Skin of body (tissue), 3 donors: ENCODE measurements at places on chromosomes 1 and 21.
A peak's percentile ranks its signal among the peaks of the same experiment; 100 is the strongest.

GRCh38 chr1:80582980-80583379 lies 1217.8 kb upstream of the ADGRL2 start:
- no peak for DNase-seq

- no peak for DNase-seq
Observed at GRCh38 chr1:14282707-14283106, 315.8 kb upstream of the KAZN start.

DNA sequence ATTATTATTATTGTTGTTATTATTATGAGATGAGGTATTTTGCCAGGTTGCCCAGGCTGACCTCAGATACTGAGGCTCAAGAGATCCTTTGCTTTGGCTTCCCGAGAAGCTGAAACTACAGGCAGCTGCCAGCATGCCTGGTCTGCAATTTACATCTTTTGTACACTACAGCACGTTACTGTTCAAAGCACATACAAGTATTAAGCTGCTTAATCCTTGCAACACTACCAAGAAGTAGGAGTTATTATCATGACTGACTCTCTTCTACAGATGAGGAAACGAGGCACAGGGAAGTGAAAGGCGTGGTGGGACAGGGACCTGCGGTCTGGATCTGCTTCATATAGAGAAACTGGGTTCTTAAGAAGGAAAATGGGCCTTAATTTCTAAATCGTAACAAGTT lies 11.6 kb downstream of the ERG start:
- DNase-seq: no peak

DNA sequence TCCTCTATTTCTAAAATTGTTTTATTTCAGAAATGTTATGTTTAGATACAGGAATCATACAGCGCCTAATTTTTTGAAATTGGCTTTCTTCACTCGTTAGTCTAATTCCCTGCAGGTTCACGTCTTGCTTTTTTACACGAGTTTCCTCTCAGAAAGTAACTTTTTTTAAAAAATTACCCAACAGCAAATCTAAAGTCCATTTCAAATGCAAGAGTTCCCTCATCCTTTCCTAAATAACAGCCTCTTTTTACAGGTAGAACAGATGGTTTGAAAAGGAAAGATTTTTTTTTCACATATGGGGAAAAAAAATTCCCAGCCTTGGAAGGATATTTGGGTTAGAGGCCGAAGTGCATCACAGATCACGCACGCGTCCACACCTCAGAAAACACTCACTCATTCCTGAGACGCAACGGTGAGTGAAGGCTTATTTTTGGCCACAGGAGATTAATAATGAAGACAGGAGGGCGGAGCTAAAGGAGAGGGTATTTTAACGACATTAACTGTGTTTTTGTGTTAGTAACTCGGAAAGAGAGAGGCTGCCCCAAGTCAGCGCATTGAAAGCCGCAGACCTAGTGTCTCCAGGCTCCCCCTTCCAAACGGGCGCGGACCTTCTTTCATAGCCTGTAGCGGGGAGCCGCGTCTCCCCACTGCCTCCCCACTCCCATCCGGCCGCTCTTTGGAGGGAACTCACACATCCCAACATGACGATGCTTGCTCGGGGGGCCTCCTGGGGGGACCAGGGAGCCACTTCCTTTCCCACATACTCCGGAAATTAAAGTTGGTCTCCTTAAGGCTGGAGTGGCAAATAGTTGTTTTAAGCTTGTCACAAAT lies 969 bp upstream of the RIPK4 start:
- no peak for DNase-seq

DNA sequence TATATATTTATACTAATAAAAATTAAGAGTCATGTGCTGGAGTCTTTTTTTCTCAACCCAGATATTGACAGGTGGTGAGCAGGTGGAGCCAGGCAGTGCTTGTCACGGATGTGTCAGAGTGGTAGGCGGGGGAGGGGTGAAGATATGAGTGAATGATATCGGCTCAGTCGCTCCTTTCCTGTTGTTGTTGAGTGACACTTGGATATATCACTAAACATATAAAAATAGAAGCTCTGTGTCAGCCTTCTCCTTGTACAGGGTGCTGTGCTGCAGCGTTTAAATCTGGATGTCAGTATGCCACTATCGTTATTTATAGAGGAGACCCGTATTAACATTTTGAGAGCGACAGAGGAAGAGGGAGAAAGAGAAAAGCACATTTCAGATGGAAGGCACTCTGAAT lies 339.6 kb downstream of the NUF2 start:
- DNase-seq: no peak

DNA sequence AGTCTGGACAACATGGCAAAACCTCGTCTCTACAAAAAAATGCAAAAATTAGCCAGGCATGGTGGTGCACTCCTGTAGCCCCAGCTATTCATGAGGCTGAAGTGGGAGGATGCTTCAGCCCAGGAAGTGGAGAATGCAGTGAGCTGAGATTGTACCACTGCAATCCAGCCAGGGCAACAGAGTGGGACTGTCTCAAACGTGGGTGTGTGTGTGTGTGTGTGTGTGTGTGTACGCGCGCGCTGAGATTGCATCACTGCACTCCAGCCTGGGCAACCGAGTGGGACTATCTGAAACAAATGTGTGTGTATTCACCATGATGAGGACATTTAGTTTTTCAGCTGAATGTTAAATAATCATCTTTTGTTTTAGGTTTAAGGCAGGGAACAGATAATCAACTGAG lies 21.1 kb downstream of the USP1 start:
- no peak for DNase-seq

- DNase-seq: no peak
Observed at GRCh38 chr21:42581336-42581992, 67.8 kb downstream of the SLC37A1 start.

DNA sequence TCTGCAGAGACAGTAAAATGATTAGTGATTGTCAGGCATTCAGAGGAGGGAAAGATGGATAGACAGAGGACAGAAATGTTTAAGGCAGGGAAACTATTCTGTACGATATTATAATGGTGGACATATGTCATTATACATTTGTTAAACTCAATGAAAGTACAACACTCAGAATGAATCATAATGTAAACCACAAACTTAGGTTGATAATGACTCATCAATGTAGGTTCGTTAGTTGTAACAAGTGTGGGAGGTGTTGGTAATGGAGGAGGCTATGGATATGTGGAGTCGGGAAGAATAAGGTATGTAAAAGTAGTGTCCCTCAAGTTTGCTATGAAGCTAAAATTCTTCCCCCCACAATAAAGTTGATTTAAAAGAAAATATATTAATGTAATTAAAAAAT lies 455.0 kb downstream of the BRINP3 start:
- DNase-seq: no peak

DNA sequence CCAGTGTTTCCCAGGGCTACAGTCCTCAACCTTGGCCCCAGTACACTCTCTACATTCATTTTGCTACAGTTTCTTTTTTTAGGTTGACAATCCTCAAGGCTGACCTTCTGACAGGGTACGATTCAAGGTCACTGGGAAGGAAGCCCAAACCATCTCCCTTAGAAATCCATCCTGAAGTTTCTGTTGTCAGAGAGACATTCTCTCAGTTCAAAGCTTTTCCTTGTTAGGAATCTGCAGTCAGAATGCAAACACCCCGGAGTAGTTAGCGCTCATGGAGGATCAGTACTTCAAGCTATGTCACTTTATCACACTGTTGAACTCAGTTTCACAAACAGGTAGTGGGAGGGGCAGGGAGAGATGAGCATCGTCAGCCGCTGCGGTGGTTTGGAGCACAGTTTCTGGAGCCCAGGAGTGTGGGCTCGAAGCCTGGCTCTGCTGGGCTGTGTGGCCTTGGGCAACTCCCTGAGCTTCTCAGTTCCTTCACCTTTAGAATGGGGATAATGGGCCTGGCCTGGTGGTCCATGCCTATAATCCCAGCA lies 4.2 kb downstream of the SLC2A5 start:
- no peak for DNase-seq

- DNase-seq: peak; percentile 33
Observed at GRCh38 chr1:170659399-170660035, 4.4 kb upstream of the PRRX1 start.

GRCh38 chr1:187491082-187491720 lies 662.5 kb downstream of the PLA2G4A start:
- no peak for DNase-seq

DNA sequence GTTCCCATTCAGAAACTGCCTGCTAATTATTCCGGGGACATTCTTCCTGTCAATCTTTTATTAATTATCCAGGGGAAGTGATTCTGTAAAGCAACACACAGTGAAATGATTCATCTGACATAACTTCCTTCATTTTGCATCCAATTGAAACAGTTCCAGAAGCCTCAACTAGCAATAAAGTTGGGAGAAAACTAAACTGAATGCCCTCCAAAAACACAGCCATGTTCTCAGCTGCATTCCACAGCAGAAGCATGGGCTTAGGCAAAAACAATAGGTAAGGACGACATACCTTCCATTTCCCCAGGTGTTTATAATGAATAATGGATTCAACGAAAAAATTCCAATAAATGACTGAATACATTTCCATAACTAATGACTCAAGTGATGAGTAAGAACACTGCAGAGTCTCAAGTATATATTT lies 36.9 kb upstream of the TARBP1 start:
- DNase-seq: peak; percentile 82

DNA sequence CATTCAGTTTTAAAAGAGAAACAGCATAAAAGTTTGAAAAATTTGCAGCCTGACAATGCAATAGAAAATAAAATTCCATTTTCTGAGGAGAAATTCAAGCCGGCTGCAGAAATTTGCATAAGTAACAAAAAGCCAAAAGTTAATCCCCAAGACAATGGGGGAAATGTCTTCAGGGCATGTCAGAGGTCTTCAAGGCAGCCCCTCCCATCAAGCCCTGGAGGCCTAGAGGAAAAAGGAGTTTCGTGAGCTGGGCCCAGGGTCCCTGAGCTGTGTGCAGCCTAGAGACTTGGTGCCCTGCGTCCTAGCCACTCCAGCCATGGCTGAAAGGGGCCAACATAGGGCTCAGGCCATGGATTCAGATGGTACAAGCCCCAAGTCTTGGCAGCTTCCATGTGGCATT lies 74.6 kb downstream of the PIK3R3 start:
- DNase-seq: no peak

DNA sequence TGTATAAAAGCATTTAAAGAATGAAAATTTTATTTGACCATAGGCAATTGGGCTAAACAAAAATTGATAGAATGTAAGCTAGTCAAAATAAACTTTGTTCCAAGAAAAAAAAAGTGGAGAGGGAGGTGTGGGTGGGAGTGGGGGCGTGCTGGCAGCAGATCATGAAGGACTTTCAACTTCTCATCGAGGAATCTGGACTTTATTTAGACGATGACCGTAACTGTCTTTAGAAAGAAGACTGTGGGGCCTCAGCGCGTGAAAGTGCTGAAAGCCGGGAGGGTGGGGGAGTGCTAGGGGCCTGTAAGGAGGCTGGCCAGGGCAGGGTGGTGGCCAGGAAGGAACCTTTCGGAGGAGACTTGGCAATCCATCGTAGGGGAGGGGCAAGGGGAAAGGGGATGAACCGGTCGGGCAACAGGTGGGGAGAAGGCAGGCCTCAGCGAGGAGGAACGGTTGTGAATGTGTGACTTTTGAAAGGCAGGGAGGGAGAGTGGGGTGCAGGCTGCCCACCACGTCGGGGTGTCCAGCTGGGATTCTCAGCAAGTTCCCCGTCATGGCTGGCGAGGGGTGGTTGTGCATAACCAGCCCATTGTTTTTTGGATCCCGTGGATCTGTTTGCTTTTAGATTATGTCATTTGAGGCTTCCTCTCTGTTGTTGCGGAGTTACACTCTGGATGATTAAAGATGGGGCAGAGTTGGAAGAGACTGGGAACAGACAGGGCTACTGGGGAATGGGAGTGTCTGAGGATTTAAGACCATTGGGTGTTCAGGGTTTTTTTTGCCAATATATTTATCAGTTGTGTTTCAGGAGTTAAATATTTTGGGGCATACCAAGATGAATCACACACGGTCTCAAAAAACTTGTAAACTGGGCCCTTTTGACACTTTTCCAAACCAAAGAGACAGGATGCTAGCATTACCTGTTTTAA lies 35.5 kb downstream of the HUNK start:
- peak; percentile 21 for DNase-seq

DNA sequence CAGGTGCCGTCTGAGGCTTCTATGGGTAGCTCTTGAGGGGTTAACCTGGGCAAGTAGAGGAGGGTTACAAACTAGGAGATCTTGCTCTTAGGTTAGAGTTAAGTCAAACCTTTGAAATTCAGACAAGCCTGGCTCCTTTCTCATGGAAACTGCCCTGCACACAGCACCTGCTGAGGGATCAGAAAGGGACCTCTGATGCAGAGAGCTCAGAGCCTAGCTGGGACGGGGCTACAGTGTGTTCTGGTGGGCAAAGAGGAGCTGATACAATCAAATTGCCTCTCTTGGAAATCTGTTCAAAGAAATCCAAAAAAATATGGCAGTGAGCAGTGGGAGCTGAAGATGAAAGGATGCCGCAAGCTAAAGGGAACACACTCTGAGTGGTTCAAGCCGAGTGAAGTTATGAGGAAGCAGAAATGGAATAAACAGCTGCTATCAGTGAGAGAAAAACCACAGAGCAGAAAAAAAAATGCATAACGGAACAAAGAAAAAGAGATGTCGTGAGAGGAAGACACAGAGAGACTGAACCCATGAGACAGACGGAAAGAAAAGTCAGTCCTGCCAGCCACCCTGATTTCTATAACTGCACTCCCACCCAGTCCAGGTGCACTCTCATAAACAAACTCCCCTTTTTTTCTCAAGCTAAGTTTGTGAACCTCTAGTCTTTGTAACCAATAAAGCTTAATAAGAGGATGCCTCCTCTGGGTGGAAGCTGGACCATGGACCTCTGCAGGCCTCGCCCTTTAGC lies 26.6 kb downstream of the PAFAH2 start:
- no peak for DNase-seq

GRCh38 chr1:52296345-52296744 lies 69.7 kb downstream of the CC2D1B start:
- DNase-seq: no peak

- no peak for DNase-seq
Observed at GRCh38 chr1:145828367-145829026, 4.5 kb downstream of the POLR3C start.

DNA sequence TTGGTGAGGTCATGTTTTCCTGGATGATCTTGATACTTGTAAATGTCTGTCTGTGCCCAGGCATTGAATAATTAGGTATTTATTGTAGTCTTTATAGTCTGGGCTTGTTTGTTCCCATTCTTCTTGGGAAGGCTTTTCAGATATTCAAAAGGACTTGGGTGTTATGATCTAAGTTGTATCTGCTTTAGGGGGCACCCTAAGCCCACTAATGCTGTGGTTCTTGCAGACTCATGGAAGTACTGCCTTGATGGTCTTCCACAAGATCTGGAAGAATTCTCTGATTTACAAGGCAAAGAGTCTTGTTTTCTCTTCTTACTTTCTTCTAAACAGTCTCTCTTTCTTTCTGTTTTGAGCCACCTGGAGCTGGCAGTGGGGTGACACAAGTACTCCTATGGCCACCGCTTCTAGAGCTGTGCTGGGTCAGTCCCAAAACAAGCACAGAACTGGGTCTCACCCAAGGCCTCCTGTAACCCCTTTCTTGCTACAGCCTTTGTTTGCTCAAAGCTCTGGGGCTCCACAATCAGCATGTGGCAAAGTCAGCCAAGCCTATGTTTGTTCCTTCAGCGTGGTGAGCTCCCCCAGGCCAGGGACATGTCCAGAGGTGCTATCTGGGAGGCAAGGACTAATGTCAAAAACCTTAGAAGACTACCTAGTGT lies 12.6 kb downstream of the VN1R5 start:
- no peak for DNase-seq

- DNase-seq: no peak
Observed at GRCh38 chr1:64194168-64195080, 9.0 kb upstream of the UBE2U start.

- no peak for DNase-seq
Observed at GRCh38 chr21:44616591-44616926, 4.7 kb downstream of the KRTAP10-8 start.
